RCC 7860 (cell line): ENCODE measurements at places on chromosomes 7 and 10.

DNA sequence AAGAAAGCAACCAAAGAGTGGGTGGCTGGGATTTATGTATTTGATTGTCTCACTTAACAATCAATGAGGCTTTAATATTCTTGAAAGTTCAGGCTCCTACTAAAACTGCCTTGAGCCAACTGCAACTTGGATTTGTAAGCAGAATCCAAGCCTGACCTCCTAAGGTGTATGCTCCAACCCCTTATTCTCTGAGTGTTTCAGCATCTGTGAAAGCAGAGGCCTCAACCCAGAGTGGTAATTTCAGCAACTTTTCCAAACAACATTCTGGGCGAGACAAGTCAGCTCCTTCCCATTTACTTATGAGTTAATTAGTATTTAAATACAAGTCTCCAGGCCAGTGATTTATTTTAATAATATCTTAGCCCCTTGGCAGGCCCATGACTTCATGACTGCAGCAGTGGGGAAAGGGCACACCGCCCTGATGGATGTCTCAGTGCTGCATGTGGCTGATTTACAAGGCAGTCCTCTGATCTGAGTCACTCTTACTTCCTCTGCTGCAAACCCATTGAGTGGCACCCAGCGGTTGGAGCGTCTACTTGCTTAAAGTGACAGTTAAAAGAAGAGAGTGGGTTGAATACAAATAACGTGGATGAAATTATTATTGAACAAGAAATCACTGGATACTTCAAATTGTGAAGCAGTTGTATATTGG lies 209.1 kb downstream of the TRIL start:
- DNase-seq = peak; percentile 84

GRCh38 chr7:25482631-25483030 lies 254.3 kb upstream of the NPVF start:
- no peak for DNase-seq

DNA sequence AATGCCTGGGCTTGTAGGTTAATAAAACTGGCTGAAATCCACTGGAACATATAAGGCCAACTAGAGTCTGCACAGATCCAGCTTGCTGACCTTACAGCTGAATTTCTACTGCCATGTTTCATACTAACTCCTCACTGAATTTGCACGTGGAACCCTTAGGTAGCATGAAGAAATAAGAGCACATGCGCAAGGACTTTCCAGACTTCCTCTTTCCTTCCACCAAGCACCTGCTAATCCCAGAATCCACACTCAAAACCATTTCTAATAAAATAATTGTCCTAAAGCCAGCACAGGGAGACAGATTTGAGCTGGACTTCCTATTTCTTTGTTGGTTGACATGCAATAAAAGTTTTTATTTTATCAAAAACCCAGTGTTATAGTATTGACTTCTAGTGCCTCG lies 46.8 kb downstream of the NPVF start:
- DNase-seq = no peak

- no peak for DNase-seq
Observed at GRCh38 chr10:11604865-11605650, 6.4 kb downstream of the USP6NL start.

- DNase-seq = no peak
Observed at GRCh38 chr10:119370111-119370741, 162.9 kb downstream of the GRK5 start.

DNA sequence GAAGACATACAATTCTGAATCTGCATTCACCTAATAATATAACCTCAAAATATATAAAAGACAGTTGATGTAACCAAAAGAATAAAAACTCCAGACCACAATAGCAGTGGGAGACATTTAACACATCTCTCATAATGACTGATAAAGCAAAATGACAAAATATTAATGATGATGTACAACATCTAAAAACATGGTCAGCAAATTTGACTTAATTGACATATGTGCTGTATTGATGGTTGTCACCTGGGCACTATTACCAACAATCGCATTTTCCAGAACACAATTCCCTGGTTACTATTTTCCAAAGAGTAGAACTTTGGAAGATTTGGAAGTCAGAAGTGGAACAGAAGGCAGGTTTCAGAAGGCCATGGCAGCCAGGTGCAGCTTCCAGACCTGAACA lies 899.5 kb upstream of the CELF2 start:
- no peak for DNase-seq

- DNase-seq = no peak
Observed at GRCh38 chr7:94512735-94513564, 3.3 kb downstream of the CASD1 start.

GRCh38 chr7:127828843-127829500 lies 177.0 kb downstream of the SND1 start:
- no peak for DNase-seq

GRCh38 chr7:36865019-36865418 lies 140.7 kb upstream of the AOAH start:
- DNase-seq = no peak

DNA sequence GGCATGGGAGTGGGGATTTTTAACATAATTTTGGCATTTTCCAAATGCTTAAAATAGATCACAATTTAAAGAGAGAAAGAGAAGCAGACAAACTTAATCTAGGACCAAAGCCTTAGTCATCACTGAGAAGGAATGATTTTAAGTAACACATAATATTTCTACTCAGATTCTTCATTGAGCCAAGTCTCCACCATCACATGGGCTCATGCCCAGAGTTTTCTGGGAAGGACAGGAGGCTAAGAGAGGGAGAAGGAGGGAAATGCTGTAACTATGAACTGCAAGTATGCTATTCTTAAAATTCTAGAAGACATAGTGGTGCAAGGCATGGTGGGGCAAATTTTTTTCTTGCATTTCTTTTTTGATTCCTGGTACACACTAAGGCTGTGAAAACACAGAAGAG lies 23.8 kb upstream of the UBE2D1 start:
- DNase-seq = no peak

DNA sequence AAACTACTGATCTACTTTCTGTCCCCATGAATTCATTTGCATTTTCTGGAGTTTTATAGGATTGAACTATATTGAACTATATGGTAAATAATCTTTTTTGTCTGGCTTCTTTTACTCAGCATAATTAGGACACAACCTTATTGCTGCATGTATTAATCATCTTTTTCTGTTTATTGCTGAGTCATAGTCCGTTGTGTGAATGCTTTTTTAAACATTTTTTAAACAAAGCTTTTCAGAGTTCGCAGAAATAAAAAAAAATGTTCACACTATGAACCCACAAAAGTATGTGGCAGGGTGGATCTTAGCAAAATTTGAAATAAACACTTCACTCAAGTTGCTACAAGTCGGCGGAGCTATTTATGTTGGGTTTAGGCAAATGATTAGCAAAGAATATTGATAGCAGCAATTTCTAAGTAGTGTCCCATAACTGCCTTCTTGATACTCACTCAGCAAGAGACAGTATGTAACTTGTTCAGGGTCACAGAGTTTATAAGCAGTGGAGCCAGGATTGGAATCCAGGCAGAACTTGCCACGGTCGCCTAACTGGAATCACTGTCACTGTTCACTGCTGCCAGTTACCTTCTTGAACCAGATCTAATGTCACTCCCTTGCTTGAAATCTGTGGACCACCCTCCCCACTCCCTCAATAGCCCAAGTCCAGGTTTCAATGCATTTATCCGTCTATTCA lies 5.6 kb downstream of the CH25H start:
- no peak for DNase-seq

- no peak for DNase-seq
Observed at GRCh38 chr10:101130984-101131961, at the start of gene TLX1. Gene TLX1 (plus strand): TSS chr10:101131300. CDS start chr10:101131542, 242 bp downstream.

GRCh38 chr10:95478935-95479334 lies 82.2 kb downstream of the SORBS1 start:
- no peak for DNase-seq

DNA sequence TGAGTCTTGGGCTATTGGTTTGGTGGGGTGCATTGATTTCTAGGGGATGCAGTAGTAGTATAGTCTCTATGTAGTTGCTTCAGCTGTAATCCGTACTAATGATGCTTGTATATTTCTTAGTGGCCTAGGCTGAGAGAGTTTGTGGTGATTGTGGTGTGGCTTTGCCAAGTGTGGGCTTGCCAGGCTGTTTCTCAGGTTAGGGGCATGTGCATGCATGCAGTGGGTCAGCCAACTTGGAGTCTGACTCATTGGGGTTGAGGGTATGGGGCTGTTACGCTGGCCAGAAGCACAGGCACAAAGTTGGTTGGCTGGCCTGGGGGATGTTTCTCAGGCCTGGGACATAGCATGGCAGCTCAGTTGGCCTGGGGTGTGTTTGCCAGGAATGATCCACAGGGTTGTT lies 25.7 kb upstream of the PLA2G12B start:
- DNase-seq = no peak

- no peak for DNase-seq
Observed at GRCh38 chr10:80739328-80739727, 201.6 kb downstream of the SH2D4B start.

- peak; percentile 50 for DNase-seq
Observed at GRCh38 chr7:154769527-154769926, 233.4 kb downstream of the PAXIP1 start.

DNA sequence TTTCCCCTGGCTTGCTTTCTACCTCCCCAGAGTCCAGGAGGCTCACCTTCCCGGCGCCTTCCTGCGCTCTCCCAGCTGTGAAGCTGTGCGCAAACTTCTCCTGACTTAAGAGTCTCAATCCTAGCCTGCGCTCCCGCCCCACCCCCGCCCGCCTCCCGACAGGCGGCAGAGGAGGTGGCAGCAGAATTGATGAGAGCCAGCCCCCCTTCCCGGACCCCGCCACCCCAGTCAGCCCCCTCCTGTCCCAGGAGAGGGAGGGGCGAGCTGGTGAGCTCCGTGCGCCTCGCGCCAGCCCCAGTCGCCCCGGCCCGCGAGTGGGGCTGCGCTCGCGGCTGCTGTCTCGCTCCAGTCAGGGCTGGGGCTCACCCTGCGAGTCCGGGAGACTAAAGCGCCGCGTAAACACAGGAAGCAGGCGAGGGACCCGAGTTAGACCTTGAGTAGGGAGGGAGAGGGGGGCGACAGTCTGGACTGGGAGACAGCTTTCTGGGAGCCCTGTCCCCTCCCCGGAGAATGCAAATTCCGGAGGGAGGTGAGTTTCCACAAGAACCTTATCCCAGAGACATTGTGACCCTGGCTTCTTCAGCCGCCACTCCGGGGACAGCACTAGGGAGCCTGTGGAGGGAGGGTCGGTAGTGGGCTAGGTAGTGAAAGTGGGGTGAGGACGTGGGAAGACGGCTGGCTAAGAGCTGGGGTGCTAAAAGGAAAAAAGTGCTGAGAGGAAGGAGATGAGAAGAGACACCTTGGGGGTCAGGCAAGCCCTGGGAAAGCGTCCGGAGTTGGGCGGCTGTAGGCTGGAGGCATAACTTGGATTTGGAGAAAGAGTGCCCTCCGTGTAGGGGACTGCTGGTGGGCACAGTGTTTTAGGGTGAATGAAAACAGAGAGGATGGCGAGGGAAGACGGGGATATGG lies at the start of gene CALCR:
Gene CALCR, minus strand, starts transcription at position 79 of the 909 bp plus-strand sequence. CDS start 87,743 bp downstream, outside the sequence.
- DNase-seq = no peak

- DNase-seq = no peak
Observed at GRCh38 chr10:112332509-112333228, 41.2 kb upstream of the ACSL5 start.

GRCh38 chr10:67789769-67790168 lies 48.2 kb downstream of the DNAJC12 start:
- DNase-seq = no peak

GRCh38 chr10:22833781-22834180 lies 94.1 kb upstream of the ARMC3 start:
- DNase-seq = no peak

DNA sequence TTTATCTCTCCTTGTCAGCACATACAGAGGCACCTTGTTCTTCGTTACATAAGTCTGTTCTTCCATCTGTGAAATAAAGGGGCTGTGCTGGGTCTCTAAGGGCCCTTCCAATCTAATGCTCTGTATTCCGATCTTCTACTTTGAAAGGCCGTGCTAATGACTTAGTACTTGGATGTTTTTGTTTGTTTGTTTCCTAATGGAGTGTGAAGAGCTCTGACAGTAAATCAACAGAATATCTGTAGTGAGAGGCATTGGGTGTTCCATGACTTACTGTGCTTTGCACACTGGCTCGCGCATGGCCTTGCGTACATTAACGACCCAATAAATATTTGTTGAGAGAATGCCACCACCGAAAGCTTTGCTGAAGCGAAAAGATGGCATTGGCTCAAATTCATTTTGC lies 162.1 kb downstream of the CHN2 start:
- no peak for DNase-seq

- no peak for DNase-seq
Observed at GRCh38 chr7:107479303-107479702, 9.4 kb downstream of the GPR22 start.

DNA sequence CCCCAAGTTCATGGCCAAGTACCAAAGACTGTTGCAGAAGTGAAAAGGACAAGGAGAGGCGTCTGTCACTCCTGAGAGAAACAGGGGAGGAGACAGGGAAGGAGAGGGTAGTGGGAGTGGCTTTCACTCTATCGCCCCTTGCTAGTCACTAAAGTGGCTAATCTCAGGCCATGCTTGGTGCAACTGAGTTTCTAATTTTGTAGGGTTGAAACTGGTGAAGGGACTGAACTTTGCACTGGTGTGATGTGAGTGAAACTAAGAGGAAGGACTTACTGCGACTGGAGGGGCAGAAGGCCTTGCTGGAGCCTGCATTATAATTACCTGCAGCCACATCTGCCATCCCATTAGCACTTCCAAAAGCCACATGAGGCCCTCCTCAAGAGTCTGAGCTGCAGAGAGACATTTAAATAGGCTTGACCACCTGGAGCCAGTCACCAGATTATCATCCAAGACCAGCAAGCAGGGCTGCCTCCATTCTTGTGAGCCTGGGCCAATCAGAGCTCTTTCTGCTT lies 107.2 kb upstream of the EEPD1 start:
- no peak for DNase-seq

- DNase-seq = no peak
Observed at GRCh38 chr7:31102973-31103850, 51.1 kb downstream of the ADCYAP1R1 start.

DNA sequence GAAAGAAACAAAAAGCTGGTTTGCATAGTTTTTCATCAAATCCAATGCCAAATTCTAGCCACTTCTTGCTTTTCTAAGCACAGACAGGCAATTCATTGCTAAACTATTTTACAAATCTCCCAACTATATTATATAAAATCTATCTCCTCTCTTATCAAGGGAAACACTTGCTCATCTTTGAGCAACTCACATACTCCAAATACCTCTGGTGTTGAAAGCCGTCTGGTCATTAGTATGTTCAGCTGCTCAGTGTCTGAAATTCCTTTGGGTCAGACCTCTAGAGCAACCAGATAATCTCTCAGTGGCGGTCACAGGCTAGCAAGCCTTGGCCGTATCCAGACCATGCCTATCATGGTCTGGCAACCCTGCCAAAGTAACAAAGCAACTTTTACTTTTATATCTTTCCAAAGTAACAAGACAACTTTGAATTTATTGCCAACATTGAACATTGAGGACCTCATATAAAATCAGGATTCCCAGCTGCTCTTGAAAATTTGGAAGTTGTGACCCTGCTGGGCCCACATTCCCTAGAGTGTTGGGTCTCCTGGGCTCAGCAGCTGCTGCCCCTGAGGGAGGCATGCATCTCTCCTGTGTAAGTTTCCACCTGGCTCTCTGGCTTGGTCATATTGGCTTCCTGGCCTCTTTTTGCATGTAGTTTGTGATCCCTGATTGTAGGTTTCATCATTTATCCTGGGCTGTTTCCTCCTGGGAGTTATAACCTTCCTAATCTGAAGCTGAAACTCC lies 56.8 kb upstream of the LANCL2 start:
- peak; percentile 56 for DNase-seq

GRCh38 chr7:33973231-33974015 lies 68.1 kb downstream of the BMPER start:
- DNase-seq = peak; percentile 80
